NCI-H1930 (cell line): ENCODE measurements at places on chromosomes 16 and 17.

DNA sequence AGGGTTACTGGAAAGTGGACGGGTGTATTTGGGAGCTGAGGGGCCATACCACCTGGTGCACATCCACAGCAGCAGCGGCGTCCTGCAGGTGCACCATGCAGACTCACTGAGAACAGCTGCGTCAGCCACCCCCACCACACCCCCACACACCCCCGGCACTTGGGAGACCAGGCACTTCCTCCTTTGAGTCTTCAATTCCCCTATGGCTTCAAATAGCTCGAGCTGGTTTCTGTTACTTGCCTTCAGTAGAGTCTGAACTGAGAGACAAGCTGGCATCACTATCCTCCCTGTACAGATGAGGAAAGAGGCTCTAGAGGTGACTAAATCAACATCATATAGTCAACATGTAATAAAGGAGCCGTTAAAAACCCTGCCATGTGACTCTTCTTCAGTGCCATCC lies 15.4 kb downstream of the CUEDC1 start:
- DNase-seq: no peak

DNA sequence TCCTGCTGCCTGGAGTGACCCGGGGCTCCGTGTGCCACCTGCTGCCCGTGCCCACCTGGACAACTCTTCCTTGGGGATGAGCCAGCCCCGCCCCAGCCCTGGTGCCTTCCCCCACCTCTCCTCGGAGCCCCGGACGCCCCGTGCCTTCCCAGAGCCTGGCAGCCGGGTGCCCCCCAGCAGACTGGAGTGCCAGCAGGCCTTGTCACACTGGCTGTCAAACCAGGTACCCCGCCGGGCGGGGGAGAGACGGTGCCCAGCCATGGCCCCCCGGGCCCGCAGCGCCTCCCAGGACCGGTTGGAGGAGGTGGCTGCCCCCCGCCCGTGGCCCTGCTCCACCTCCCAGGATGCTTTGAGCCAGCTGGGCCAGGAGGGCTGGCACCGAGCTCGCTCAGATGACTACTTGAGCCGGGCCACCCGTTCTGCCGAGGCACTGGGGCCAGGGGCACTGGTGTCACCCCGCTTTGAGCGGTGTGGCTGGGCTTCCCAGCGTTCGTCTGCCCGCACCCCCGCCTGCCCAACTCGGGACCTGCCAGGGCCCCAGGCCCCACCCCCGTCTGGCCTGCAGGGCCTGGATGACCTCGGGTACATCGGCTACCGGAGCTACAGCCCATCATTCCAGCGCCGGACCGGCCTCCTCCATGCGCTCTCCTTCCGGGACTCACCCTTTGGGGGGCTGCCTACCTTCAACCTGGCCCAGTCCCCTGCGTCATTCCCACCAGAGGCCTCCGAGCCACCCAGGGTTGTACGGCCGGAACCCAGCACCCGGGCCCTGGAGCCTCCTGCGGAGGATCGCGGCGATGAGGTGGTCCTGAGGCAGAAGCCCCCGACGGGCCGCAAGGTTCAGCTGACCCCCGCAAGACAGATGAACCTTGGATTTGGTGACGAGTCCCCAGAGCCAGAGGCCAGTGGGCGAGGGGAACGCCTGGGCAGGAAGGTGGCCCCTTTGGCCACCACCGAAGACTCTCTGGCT lies 38.4 kb downstream of the ARHGAP23 start:
- DNase-seq: no peak

DNA sequence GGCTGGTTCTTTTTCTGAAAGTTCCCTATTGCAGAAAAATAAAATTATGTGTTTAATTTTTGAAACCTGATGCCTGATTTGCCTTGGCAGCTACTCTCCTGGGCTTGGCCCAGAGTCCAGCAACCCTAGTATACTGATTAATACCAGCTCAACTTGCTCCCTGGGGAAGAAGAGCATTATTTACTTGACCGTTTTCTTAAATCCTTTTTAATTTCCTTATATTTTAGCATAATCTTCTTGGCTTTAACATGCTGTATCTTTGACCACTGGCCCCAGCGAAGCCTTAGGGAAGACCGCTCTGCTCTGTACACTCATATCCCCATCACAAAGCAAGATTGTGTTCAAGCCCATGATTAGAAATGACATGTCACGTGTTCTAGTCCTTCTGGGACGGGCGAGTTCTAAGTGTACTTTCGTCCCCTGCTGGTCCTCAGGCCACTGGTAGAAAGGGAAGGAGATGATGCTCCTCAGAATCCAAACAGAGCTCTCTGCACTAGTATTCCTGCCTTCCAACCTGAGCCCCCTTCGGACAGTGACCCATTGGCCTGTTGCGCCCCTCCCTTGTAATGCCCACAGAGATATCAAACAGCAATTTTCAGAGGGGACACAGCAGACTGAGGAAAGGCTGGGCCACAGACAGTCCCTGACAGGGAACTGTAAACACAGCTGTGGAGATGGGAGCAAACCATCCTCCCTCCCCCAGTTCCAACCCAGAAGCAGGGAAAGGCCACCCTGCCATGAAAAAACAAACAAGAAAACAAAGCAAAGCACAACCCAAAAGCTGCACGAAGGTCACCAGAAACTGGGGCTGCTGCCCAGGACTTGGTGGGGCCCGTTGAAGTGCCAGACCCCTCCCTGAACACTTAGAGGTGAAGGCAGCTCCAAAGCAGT lies 4.3 kb upstream of the EZH1 start:
- DNase-seq: no peak

GRCh38 chr17:49360796-49361128 lies 1.3 kb downstream of the ZNF652 start:
- no peak for DNase-seq

- peak; percentile 65 for DNase-seq
These were observed 90.5 kb upstream of the SOX9 start for GRCh38 chr17:72030067-72030899.

- DNase-seq: no peak
These were observed 26.9 kb downstream of the CEP295NL start for GRCh38 chr17:78876094-78876597.

DNA sequence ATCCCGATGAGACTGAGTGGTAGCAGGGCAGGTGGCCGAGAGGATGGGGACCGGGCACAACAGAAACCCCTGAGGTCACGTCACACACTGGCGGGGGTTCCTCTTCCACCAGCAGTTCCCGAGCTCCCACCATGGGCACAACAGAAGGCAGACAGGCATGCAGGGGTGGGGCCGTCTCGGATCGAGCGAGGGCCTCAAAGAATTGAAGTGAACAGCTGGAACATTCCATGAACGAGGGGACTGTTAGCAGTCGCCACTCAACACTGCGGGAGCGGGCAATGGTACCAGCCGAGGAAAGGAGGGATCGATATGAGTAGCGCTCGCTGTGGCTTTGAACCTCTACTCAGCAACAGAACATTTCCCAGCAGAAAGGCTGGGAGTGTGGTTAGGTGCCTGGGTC lies 5.3 kb downstream of the CEP131 start:
- DNase-seq: no peak

- DNase-seq: no peak
These were observed 161.4 kb downstream of the CMIP start for GRCh38 chr16:81606039-81606438.

DNA sequence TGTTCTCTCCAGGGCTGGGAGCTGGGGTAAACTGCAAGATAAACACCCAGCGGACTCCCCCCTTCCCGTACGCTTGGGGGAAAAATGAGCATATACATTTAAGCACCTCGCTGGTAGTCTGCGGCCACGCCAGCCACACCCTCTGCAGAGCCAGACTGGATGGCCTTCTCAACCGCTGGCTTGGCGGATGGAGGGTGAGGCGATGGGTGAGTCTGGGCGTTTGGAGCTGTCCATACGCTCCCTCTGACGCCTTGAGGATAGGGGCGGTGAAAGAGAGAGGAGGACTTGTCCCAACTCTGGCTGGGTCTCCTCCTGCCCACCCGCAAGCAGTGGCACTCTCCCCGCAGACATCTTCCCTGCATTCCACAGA lies 1.0 kb downstream of the ITGA3 start:
- no peak for DNase-seq

DNA sequence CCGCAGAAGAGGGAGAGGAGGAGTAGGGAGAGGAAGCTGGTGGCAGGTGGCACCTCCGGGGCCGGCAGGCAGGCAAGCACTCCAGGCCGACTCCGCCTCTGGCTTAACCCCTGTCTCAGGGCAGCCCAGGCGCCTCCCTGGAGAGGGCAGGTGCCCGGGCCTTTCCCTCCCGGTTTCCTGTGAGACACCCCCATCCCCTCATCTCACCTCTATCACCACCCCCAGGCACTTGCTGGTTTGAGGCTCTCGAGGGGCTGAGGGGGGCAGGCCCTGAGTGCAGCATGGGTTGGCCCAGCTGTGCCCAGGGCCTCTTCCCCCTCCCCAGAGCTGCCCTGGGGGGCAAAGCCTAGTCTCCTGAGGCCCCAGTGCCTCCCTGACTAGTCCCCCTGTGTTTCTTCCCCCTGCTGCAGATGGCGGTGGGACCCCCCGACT lies 6.0 kb downstream of the DOC2A start:
- no peak for DNase-seq

- no peak for DNase-seq
These were observed 45.0 kb downstream of the NT5M start for GRCh38 chr17:17347956-17348871.

- DNase-seq: no peak
These were observed 49.0 kb downstream of the CHD9 start for GRCh38 chr16:53103811-53104210.

DNA sequence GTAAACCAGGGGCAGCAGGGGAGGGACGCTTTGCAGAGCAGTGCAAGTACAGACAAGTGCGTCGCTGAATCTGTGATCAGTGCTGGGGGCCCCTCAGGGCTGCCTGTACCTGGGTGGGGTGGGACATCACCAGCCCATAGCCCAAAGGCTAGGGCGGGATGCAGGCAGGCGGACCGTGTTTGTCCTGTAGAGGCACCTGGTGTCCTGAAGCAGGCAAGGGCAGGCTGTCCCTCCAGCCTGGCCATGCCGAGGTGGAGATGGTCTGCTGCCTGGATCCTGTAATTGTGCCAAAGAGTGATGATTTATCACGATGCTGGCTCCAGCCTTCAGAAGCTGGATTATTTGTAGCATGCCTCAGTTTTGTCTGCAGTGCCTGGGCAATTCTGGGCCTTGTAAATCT lies 137.9 kb upstream of the GSE1 start:
- DNase-seq: no peak

GRCh38 chr17:74020522-74020921 lies 183.0 kb upstream of the RPL38 start:
- DNase-seq: no peak

DNA sequence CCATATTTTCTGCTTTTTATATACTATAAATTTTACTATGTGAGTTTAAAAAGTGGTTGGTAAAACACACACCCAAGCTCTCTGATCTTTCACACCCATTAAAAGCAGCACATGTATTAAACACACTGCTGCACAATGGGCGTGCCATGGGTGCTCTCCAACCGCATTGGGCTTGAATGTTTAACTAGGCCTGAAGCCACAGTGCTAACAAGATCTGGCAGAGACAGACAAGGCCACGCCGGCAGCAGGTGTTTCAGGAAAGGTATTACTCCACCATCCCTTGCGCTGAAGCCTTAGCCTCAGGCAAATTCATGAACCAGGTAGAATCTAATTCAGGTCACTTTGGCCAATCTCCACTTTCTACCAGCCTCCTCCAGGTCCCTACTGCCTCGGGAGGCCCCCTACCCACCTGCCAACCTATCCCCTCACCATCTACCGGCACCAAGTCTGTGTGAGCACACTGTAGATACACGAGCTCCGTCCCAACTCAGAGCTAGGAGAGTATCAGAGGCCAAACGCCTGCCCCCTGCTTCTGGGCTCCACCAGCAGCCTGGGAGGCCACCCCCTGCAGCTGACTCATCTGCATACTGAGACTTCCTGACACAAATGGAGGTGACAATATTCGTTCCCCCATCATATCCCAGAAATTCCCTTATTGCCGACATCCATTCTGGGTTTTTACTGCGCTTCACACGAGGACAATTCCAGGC lies 95.0 kb downstream of the ADCY9 start:
- no peak for DNase-seq

- peak; percentile 80 for DNase-seq
These were observed at the start of gene MRPS34 for GRCh38 chr16:1772908-1773702. Gene MRPS34 (minus strand): TSS chr16:1773134. CDS start chr16:1773119, 15 bp downstream.

DNA sequence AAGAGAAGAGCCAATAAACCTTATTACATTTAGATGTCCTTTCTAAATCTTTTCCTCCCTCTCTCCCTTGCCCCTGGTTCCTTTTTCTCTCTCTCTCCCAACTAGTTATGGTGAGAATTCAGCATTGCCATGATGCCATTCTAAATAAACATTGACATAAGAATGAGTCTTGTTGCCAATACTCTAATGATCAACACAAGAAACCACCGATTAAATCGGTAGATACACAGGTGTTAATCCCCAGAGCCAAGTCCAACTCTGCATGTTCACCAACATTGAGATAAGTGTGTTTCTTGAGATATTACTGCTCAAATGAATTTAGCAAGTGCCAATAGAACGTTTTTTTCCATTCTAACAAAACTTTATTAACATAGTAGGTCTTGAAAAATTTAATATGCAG lies 412.1 kb downstream of the KCNJ2 start:
- DNase-seq: no peak

- DNase-seq: no peak
These were observed 5.7 kb upstream of the PMP22 start for GRCh38 chr17:15270628-15271381.

GRCh38 chr17:59963738-59964481 lies 630 bp downstream of the RNFT1 start:
- no peak for DNase-seq

- no peak for DNase-seq
These were observed 13.0 kb downstream of the EMC6 start for GRCh38 chr17:3681565-3681964.
